ENCODE measurements at places on chromosomes 7 and 10.
A peak's percentile ranks its signal among the peaks of the same experiment; 100 is the strongest.

DNA sequence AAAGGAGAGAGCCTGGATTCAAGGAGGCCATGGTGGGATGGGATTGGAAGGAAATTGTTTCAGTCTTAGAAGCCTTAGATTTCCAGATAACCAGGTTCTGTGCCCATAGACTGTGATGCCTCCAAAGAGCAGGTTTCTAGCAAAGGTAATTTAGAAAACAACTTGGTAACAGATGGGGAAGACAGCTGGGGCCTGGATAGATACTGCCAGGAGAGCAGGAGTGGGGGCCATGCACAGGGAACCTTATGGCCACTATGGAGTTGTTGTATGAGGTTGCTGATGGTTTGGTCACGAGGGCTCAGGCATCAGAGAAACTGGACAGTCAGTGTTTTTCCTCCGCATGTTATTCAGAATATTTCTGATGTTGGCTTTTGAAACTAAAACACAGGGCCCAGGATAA lies 901.9 kb downstream of the LRMDA start:
- DNase-seq: no peak

- DNase-seq: no peak
Measured at GRCh38 chr7:134795231-134795630, 15.8 kb downstream of the CALD1 start.

- no peak for DNase-seq
Measured at GRCh38 chr7:64886956-64887545, 16.0 kb upstream of the ZNF273 start.

GRCh38 chr7:92647652-92648051 lies 57.5 kb upstream of the FAM133B start:
- peak; percentile 13 for DNase-seq

DNA sequence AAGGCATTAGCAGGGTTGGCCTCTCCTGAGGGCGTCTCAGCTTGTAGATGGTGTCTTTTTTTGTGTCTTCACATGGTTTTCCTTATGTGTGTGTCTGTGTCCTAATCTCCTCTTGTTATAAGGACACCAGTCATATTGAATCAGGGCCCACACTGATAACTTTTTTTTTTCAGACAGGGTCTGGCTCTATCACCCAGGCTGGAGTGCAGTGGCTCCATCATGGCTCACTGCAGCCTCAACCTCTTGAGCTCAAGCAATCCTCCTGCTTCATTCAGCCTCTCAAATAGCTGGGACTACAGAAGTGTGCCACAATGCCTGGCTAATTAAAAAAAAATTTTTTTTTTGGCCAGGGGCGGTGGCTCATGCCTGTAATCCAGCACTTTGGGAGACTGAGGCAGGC lies 41.3 kb upstream of the KMT2C start:
- no peak for DNase-seq

DNA sequence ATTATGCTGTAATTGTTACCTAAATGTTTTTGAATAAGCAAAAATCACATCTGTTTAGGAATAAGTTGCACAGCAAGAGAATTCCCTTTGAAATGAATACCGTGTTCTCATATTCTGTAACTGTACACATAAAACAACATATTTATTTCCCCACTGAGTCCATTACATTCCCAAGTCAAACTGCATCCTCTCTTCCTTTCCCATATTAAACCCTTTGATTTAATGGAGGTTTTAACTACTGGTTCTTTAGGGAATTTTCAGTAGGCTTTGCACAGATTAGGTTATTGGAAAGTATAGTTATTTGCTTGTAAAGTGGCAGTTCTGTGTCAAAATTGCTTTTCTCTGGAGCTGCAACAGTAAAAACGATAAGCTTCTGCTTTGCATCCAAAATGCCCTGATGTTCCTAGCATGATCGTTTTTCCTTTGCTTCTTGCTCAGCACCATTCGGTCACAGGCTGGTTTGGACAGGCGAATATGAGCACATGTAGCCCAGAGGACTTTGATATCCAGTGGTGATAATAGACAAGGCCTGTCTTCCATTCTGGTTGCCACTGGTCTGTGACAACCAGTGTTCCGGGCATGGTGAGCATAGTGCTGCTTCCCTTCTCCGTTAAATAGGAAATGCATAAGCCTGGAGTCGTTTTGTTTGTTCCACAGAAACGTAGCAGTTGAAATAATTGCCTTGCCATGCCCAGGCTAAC lies 696.1 kb downstream of the AUTS2 start:
- DNase-seq: no peak

GRCh38 chr10:126191192-126191591 lies 197.1 kb downstream of the ADAM12 start:
- no peak for DNase-seq

DNA sequence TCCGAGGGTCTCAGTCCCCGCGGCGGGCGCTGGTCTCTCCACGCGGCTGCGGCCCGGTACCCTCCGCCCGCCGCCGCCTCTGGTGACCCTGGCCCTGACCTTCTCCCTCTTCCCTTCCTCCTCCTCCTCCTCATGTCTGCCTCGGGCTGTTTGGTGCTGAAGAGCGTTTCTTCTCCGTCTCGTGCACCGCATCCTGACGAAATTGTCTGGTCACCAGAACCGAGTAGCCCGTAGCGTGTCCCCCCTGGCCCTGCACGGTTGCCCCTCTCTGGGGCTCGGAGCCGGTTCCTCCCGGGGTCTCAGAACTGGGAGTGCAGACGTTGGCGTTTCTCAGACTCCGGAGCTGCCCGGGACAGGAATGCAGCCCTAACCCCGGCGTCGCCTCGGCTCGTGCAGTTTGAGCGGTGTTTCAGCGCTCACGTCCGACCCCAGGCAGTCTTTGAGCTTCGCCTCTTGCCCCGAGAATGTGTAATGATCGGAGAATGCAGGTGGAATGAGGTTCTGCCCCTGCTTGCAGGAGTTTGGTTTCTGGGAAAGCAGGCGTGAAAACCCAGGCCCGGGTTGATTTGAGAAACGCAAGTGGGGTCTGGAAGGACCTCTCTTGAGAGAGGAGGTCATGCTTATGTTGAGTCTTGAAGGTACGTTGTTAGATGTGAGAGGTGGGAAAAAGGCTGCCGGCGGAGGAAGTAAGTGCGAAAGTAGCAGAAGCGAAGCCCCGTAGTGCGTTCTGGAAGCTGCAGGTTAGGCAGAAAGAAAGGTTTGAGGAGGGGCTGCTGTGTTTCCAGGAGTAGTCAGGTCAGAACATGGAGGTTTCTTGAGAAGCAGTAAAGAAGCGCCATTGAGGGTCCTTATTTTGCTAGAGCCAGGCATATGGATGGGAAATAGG lies 743 bp downstream of the RBM17 start:
- no peak for DNase-seq

DNA sequence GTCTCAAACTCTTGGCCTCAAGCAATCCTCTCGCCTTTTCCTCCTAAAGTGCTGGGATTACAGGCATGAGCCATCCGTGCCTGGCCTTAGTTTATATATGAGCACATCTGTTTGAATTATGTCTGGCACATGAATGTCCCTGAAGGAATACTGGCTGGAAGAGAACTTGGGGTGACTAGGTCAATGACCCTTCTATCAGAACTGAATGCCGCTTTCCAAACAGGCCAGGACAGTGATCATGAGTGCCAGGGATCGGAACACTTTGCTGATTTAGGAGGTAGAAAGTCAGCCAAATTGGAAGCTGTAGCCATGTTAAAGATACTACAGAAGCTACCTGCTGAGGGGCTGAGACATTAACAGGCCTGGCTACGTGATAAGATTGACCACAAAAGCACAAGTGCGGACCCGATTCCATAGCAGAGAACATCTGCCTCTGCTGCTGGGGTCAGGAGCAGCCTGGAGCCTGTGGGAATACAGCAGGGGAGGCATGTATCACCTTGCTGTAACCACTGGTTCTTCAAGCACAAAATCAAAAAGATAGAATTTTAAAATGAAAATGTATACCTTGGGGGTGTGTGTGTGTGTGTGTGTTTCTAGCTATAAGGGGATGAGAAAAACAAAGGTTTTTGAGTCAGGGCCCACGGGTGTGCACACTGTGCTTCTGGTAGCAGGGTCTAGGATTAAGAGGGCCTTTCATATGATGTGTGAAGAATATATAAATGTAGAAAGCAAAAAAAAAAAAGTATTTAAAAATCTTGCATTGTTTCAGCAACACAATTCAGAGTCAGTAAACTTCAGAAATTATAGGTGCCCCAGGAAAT lies 293.7 kb downstream of the BBS9 start:
- DNase-seq: no peak

GRCh38 chr7:43905956-43906330 lies 453 bp downstream of the URGCP start:
- DNase-seq: peak; percentile 35

GRCh38 chr7:40213856-40214255 lies 79.1 kb downstream of the SUGCT start:
- no peak for DNase-seq

DNA sequence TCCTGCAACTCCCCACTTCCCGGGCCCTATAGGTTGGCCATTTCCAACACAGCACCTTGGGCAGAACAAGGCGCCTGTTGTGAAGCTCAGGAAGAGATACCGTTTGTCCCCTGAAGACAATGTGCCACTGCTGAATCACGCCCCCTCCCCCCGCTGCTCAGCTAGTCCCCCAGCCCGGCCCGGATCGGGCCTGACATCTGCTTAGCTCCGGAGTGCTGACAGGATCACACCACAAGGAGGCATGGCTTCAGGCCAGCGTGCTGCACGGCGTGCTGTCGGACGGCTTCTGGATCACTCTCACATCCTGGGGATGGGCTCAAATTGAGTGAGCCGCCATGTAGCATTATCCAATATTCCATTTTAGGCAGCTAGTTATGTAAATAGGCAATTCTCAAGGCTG lies 62.1 kb upstream of the EFCAB10 start:
- DNase-seq: no peak

GRCh38 chr7:71343039-71343438 lies 211.1 kb downstream of the GALNT17 start:
- no peak for DNase-seq

DNA sequence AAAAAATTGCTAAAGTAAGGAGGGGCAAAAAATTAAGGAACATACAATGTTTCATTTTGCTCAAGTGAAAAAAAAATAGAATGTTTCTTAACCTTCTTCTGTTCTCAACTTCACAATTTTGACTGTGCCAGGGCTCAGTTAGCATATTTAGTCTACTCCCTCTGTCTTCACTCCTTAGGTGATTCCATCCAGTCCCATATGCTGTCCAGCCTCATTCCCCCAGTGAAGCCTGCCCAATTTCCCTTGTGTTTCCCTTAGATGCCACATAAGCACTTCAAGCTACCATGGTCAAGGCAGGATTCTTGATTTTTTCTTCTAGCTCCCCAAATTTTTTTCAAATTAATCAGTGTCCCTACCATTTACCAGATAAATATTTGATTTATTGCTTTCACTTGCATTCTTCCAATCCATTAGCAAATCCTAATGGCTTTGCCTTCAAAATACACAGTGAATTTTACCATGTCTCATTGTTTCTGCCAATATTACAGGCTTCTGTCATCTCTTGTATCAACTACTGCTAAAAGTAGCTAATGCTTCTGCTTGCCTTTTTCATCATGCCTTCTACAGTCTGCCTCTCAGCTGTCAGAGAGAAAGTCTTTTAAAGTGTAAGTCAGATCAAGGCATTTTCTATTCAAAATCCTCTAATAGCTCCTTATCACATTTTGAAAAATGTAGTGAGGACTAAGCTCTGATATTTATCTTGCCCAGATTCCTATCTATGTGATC lies 166.8 kb downstream of the MACC1 start:
- no peak for DNase-seq

DNA sequence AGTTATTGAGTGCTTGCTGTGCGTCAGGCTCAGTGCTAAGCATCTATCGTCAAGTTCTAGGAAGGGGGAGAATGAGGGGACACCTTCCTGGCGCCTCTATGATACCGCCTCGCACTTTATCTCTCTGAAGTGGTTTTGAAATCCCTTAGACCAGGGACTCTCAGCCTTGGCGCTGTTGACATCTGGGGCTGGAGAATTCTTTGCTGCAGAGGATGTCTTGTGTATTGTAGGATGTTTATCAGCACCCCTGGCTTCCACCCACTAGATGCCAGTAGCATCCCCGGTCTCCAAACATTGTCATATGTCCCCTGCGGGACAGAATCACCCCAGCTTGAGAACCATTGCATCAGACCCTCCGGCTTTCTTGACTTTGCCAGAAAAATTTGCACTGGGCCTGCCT lies 285.5 kb downstream of the CCDC3 start:
- no peak for DNase-seq

GRCh38 chr7:28316489-28316888 lies 95.8 kb upstream of the CREB5 start:
- no peak for DNase-seq

- DNase-seq: no peak
Measured at GRCh38 chr7:129958643-129959470, 6.1 kb upstream of the UBE2H start.

GRCh38 chr7:92647011-92647625 lies 56.9 kb upstream of the FAM133B start:
- DNase-seq: no peak

DNA sequence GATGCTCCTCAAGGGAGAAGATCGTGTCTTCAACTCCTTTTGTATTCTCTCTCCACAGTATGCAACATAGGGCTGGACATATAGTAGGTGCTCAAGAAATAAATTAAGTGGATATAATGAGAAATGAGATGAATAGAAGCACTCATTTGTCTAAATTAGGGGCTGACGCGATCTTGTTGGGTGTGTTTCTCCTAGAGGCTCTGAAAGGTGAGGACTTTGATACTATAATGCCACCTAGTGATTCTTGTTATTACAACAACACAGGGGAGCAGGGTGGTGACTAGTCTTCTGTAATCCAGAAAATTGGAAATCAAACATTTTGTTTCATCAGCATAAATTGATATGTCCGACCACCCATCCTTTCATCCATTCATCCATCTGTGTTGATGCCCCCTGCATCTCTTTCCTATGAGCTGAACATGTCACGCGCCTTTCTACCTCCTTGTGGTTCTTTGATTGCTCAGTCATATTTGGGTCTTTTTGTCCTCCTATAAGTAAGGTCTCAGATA lies 3.5 kb upstream of the CFAP58 start:
- DNase-seq: no peak

DNA sequence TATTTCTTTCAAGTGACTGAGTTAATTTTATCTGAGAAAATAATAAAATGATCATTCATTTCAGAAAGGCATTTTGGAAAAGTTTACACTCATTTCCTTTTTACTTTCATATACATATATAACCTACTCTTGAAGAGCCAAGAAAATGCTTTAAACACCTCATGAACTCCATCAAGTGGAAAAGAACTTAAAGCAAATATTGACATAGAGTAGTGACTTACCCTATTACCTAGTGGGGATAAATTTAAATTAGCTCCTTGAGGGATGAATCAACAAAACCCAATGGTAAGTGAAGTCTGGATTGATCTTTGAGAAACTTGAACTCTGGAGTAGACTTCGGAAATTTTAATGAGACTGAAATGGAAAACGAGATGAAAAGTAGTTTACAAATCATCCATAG lies 88.6 kb downstream of the TMEM26 start:
- DNase-seq: no peak

- no peak for DNase-seq
Measured at GRCh38 chr7:22474645-22475044, 25.3 kb downstream of the STEAP1B start.

GRCh38 chr10:109934958-109935793 lies 11.9 kb upstream of the XPNPEP1 start:
- no peak for DNase-seq

Data from amygdala (tissue), 56 donors.